Activated CD4-positive, alpha-beta T cell treated with anti-CD3 and anti-CD28 coated beads, Interleukin-2, amount 50 U/mL, for 16 hours (primary cell): ENCODE measurements at places on chromosomes 3 and 15.
A peak's percentile ranks its signal among the peaks of the same experiment; 100 is the strongest.

- DNase-seq, result peak; percentile 8
Measured at GRCh38 chr15:59794229-59794886, 105.2 kb upstream of the BNIP2 start.

DNA sequence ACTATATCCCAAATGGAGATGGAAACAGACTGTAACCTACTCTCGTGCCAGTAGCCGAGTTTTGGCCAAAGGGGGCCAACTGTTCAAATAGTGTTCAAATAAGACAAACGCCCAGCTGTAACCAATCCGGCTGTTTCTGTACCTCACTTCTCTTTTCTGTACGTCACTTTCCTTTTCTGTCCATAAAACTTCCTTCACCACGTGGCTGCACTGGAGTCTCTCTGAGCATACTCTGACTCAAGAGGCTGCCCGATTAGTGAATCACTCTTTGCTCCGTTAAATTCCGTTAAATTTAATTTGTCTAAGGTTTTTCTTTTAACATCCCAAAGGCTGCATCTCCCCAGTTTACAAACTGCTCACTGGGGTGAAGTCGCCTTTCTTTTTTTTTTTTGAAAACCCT lies 219.2 kb upstream of the P2RY1 start:
- DNase-seq, result no peak

GRCh38 chr3:27392950-27393679 lies 23.9 kb upstream of the NEK10 start:
- no peak for DNase-seq

- no peak for DNase-seq
Measured at GRCh38 chr3:58135712-58136543, 74.8 kb downstream of the DNASE1L3 start.

DNA sequence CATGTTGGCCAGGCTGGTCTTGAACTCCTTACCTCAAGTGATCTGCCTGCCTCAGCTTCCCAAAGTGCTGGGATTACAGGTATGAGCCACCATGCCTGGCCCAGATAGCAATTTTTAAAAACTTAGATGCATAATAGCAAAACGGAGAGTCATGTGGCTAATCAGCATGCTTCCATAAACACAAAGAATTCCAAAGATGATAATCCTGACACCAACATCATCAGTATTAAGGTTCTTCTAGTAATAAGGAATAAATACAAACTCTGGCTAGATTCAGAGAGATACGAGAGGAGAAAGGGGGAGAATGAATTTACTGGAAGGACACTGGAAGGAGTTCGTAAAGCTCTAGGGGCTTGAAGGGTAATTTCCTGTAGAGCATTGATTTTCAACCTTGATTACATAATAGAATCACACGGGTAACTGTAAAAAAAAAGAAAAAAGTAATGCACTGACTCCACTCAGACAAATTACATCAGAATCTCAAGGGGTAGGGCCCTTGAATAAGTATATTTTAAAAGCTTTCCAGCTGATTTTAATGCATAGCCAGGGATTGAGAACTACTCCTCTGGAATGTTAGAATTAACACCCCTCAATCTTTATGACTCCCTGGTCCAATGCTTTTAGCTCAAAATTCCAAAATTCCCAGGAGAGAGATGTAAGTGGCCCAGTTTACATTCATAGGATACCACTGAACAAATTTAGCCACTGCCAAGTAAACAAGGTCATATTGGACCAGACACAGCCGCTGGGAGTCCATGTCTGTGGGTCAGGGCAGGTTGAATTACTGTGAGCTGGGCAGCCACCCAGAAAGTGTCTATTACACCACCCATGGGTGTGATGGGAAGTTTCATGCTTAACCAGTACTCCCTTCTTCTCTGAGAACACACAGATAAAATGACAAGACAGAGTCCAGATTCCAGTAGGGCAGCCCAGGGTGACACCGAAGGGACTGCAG lies 243.9 kb downstream of the TBL1XR1 start:
- DNase-seq, result no peak

DNA sequence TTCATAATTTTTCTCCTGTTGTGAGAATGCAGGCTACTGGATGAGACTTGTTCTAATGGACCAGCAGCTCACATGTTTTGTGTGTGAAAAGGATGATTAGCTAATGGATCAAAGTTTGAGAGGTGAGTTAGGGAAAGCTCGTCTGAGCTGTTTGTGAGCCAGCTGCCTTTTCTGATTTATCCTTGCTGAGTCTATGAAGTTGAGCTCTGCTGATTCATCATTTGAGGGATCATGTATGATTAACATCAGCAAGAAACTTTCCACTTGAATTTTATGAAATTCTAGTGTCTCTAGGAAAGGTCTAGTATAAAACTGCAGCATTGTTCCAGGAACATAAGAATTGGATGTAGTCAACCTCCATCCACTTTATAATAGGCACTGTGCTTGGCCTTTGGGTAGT lies 698.7 kb downstream of the NTRK3 start:
- no peak for DNase-seq

DNA sequence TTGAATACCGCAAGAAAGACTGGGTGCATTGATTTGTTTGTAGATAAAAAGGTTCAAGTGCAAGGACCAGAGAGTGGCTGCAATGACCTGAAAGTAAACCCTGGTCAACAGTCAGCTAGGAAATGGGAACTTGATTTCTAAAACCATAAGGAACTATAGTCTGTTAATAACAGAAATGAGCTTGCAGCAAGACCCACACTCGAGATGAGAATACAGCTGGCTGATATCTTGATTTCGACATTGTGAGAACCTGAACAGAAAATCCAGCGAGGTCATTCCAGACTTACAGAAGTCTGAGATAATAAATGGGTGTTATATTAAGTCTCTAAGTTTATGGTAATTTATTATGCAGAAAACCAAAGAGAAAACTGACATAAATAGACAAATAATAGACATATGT lies 177.3 kb downstream of the NFKBIZ start:
- no peak for DNase-seq

- DNase-seq, result no peak
Measured at GRCh38 chr15:93298901-93299300, 209.9 kb upstream of the RGMA start.

DNA sequence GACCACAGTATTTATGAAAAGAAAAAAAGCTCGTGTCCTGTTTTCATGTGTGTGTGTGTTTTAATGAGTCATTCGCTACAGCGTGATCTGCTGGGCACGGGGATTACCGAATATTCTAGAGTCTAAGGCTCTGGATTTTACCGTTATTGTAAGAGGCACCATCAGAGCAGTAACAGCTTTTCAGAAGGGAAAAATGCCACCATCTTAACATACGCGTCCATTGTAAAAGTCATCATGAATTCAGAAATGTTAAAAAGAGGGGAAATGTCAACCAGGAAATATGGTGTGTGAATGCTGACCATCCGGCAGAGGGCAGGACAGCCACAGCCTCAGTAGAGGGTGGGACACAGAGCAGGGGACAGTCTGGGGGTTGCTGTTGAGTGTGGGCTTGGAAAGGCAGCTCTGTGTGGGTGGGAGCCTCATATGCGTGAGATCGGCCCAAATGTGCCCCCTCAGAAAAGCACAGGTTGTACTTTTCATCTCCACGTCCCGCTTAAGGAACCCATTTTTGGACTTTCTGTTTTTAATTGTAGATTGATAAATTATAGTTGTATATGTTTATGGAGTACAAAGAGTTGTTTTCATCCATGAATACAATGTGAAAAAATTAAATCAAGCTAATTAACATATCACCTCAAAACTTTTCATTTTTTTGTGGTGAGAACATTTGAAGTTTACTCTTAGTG lies 69.6 kb downstream of the ASB7 start:
- no peak for DNase-seq

GRCh38 chr3:74273555-74274402 lies 340.7 kb downstream of the CNTN3 start:
- no peak for DNase-seq

- no peak for DNase-seq
Measured at GRCh38 chr3:142837526-142837925, 51.4 kb downstream of the PCOLCE2 start.

DNA sequence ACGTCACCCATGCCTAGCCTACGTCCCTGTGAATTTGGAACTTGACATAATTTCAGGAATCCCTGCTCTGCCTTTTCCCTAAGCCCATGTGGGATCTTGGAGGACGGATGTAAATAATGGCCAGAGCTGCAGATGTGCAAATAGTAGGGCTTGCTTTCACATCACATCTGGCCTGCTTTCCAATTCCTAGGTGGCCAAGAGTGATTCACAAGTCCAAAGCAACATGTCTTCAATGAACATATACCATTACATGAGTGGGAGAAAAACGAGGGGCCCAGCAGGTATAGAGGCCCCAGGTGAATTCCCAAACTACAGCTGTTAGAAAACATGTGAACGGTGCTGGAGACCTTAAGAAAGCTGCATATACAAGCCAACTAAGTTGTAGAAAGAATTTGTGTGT lies 214.6 kb downstream of the MAGI1 start:
- no peak for DNase-seq

GRCh38 chr15:91110407-91110806 lies 10.3 kb downstream of the SV2B start:
- no peak for DNase-seq

- DNase-seq, result no peak
Measured at GRCh38 chr3:70947579-70947978, 635.1 kb upstream of the MDFIC2 start.

GRCh38 chr15:44780608-44781007 lies 44.3 kb downstream of the TRIM69 start:
- DNase-seq, result no peak

- DNase-seq, result no peak
Measured at GRCh38 chr15:65069179-65069578, 1.4 kb upstream of the RASL12 start.

- no peak for DNase-seq
Measured at GRCh38 chr3:188152660-188153436, 1.1 kb upstream of the LPP start.

GRCh38 chr15:85741662-85742061 lies 53.1 kb downstream of the KLHL25 start:
- DNase-seq, result no peak

DNA sequence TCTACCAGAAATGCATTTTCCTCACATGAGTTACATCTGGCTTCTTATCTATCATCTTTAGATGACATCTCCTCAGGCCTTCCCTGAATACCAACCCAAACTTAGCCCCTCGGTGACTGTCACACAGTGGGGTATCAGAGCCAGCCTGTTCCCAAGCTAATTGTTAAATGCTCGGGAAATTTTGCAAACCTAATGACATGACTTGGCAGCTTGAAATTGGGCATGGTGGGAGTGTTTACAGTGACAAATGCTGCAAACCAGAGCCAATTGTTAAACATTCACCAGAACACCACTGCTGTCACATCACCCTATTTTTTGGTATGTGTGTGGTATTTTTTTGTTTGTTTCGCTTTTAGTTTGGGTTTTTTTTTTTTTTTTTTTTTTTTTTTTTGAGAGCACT lies 130.8 kb downstream of the HCN4 start:
- no peak for DNase-seq

GRCh38 chr15:43095243-43095642 lies 10.6 kb downstream of the UBR1 start:
- no peak for DNase-seq

DNA sequence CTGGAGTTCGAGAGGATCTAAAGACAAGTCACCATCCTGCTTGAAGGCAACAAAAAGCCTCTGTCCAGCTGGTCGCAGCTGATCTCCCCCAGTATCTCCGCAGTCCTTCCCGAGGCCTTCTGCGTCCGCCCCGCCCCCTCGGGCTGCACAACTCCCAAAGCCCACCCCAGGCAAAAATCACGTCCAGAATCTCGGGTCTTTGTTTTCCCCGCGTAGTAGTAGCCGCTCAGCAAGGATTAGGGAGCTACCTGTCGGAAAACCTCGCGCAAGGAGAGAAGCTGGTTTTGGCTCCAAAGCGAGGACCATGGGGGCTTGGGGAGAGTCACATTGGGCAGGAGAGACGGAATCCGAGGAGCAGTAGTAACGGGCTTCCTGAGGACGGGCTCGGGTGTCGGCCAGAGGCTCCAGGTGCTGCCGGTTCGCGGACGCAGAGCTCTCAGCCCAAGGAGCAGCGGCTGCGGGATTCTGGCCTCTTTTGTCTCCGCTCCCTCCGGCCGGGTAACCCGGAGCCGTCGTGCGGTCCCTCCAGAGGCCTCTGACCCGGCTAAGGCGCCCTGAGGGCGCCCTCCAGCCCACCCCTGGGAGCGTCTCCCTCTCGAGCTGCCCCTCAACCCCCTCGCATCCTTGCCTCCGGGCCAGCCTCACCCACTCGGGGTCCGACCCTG lies 401 bp downstream of the ZSCAN29 start:
- no peak for DNase-seq

DNA sequence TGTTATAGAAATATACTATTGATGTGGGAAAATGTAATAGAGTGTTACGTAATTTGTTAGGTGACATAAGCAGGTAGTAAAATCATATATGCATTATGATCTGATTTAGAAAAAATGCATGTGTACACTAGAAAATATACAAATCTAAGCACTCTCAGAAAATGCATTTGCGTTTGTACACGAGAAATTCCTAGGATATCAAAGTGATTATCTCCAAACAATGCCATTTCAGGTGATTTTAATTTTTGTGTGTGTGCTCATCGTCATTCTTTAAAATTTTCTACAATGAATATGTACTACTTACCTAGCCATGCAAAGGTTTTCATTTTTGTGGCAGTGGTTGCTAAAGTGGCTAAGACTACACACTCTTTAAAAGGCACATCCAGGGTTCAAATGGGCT lies 140.8 kb upstream of the RAD18 start:
- DNase-seq, result no peak

GRCh38 chr3:59064276-59064675 lies 14.5 kb upstream of the CFAP20DC start:
- DNase-seq, result no peak

GRCh38 chr15:62649793-62650420 lies 392.6 kb upstream of the TPM1 start:
- DNase-seq, result peak; percentile 75
